ENCODE measurements at places on chromosomes 6 and 20.
A peak's percentile ranks its signal among the peaks of the same experiment; 100 is the strongest.

DNA sequence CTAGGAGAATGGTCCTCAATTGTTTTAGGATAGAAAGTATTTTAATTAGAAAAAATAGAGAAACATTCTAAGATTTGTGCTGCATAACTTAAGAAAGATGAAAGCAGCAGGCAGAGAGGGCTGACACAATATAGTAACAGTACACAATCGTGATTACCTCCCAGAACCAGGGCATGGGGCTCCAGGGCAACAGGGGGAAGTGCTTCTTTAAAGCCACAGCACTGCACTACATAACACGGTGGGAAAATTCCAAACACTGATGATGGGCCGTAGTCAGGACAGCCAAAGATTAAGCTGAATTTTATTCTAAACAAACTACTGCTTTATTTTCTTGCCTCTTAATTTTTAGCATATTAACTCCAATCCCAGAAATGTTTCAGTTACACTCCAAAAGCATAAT, 14.4 kb downstream of the EXOC2 start:
- DNase-seq: no peak

DNA sequence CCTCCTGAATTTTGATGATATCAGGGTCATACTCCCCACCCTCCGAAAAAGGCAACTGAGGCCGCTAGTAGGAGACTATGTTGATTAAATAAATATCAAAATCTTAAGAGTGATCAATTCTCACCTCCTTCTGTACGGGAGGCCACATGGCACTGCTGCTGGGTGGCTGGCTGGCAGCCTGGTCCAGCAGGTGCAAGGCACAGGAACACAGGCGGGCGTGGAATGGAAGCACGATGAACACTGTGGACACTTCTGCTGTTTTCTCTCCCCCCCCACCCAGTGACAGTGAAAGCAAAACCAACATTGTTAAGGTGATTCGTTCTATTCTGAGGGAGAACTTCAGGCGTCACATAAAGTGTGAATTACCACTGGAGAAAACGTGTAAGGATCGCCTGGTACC, 9.7 kb upstream of the CLDN20 start:
- no peak for DNase-seq

- DNase-seq: no peak
These were observed 33.9 kb upstream of the OVOL2 start for GRCh38 chr20:18091623-18092022.

DNA sequence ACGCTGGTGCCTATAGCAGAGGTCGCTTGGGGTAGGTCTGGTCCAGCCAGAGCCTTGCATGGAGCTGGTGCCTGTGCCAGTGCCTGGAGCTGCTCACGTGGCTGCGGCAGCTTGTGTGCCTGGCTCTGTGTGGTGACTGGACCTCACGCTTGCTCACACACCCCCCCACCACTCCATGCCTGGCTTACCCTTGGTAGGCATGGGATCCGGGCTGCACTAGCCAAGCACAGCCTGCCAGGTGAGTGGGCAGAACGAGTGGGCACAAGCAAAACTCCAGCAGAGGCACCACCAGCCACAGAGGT, 13.0 kb upstream of the DBNDD2 start:
- no peak for DNase-seq

DNA sequence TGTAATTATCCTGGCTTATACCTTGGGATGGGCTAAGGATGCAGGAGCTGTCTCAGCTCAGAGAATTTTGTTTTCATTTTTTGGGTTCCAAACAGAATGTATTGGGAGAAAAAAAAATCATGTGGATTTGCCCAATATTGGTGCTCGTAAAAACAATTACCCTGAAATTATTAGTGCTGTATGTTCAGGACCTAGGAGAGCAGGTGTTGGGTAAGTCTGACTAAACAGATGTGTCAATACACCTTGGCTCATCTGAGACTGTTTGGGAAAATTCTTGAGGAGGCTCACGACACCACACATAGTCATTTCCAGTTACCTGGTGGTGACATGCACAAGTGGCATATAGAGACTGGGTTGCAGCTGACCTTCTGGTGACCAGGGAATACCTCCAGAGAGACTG, 802.1 kb upstream of the FLRT3 start:
- no peak for DNase-seq

DNA sequence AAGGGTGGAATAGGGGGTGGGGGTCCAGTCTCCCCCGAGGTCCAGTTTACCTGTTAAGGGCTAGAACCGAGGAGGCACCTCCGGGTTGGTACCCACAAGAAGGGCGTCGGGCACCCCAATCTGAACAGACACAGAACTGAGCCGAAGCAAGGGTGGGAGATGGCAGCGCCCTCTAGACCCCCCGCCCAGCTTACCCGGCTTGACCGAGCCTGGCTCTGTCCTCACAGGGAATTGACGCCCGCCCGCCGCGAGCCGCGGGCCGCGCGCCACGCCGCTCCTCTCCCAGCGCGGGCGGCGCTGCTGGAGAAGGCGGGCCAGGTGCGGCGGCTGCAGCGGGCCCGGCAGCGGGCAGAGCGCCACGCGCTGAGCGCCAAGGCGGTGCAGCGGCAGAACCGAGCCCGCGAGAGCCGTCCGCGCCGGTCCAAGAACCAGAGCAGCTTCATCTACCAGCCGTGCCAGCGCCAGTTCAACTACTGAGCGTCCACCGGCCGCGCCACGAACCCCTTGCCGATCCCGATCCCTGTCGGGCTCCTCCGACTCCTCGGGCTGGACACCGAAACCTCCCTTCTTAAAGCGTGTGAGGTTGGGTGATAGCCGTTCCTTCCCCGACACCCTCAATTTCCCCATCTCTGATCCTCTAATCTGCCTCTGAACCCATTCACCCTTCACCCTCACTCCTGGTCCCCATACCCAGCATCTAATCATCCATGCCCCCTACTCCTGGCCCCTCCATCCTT, 5.9 kb downstream of the TP53INP2 start:
- DNase-seq: no peak

GRCh38 chr6:76742919-76743318, 670.5 kb upstream of the IMPG1 start:
- DNase-seq: no peak

DNA sequence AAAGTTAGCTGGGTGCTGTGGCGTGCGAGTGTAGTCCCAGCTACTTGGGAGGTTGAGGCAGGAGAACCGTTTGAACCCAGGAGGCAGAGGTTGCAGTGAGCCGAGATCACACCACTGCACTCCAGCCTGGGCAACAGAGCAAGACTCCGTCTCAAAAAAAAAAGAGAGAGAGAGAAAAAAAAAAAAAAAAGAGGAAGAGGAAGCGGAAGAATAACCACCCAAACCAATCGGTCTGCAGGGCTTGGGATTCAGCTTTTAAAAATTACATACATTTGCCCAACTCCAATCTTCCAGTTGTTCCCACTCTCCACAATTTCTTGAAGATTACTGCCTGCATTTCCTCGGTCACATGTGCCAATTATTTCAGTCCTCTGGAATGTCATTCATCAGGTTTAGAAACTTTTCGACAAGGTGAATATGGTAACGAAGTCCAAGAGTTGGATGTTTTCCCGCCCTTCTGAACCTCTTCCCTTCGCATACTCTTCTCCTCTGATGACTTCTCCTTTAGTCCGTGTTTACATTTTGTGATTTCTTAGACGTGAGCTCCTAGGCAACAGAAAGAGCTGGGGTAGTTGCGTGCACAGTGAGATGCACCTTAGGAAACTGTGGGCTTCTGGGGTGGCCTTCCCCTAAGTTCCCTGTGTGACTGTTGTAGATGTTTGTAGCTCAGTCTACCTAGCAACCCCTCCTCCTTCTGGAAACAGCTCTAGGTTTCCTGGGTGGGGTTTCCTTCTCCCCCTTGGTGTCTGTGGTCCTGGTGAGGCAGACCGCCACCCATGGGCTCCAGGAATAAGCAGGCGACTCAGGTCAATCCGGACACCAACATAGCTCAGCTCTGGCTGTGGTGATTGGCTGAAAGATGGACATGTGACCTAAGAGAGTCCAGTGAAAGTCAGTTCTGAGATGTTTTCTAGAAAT, 63.0 kb upstream of the NCOA3 start:
- no peak for DNase-seq

- no peak for DNase-seq
These were observed 32.1 kb downstream of the TGM3 start for GRCh38 chr20:2327620-2328555.

GRCh38 chr6:42022755-42023384, 27.5 kb upstream of the TAF8 start:
- no peak for DNase-seq

DNA sequence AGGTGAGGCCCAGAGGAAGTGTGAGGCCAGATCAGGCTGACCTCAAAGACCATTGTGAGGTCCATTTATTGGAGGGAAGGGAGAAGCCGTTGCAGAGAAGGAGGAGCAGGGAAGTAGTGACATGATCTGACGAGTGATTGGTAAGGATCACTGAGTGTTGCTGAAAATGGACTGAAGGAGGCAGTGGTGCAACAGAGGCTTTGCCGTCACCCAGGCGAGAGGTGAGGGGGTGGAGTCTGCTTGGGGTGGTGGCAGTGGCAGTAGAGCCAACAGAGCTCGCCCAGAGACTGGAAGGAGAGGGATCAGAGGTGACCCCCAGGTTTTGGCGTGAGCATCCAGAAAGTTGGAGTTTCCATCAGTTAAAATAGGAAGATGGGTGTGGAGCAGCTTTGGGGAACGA, 67.9 kb upstream of the CLDN20 start:
- DNase-seq: no peak

DNA sequence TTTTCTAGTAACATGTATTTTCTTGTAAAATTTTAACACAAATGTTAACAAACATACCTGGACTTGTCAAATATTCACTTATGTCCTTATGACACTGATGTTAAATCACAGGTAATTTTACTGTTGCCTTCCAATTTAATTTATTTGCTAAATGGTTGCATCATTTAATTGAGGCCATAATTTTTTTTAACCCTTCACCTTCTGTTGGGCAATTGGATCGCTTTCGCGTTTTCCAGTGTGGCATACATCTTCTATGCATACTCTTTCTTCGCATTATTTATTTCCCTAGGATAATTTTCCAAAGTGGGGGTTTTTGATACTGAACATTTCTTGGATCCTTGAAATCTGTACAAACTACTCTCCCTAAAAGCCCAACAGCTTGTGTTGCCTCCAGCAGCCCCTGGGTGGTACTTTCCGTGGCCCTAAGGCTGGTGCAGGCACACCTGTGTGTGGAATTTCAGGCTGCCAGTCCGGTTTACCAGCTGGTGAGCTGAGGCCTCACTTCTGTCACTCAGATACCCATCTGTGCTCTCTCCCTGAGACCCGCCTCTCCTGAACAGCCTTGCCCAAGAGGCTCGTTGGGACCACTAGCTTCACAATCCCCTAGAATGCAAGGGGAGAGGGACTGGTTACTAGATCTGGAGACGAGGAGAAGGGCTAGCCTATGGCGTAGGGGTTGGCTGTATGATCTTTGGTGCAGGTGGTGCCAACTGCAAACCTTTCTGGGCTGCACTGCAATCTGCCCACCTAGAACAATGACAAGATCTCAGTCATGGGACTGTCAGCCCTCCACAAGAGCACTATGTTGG, 11.2 kb upstream of the C20orf144 start:
- peak; percentile 50 for DNase-seq

DNA sequence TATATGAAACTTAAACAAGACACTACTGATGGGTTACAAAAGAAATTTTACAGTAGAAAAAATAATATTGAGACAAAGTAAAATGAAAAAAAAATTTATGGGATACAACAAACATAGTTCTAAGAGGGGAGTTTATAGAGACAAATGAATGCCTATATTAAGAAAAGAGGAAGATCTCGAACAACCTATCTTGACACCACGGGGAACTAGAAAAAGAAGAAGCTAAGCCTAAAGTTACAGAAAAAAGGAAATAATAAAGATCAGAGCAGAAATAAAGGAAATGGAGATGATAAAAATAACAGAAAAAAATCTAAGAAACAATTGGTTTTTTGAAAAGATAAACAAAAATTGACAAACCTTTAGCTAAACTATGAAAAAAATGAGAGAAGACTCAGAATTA, 9.1 kb upstream of the ECHDC1 start:
- no peak for DNase-seq

- no peak for DNase-seq
These were observed 4.3 kb downstream of the TJAP1 start for GRCh38 chr6:43481591-43482236.

- no peak for DNase-seq
These were observed 7.5 kb downstream of the FBXO5 start for GRCh38 chr6:152975204-152975915.

- no peak for DNase-seq
These were observed 137.9 kb upstream of the NEDD9 start for GRCh38 chr6:11370191-11371018.

GRCh38 chr6:56483929-56484328, 158.8 kb downstream of the DST start:
- no peak for DNase-seq

- no peak for DNase-seq
These were observed 969.7 kb downstream of the KIF16B start for GRCh38 chr20:15603506-15603905.

DNA sequence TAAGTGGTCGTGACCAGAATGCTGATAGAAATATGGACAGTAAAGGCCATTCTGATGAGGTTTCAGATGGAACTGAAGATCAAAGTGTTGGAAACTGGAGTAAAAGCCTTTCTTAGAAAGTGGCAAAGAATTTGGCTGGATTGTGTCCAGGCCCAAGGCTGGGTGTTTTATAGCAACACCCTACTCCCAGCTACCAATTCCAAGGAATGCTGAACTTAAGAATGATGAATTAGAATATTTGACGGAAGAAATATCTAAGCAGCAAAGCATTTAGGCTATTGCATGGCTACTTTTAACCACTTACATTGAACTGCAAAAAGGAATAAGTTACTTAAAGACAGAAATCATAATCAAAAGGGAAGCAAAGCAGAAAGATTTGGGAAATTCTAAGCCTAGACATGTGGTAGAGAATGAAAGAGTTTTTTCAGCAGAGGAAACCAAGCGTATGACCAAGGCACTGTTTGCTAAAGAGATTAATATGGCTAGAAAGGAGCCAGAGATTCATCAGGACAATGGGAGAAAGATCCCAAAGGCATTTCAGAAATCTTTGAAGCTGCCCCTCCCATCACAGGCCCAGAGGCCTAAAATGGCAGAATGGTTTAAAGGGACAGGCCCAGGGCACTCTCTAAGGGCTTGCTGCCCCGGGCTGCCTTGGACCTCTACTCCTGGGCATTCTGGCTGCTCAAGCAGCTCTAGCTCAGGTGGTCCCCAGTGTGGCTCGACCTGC, 25.8 kb downstream of the SDHAF4 start:
- no peak for DNase-seq

DNA sequence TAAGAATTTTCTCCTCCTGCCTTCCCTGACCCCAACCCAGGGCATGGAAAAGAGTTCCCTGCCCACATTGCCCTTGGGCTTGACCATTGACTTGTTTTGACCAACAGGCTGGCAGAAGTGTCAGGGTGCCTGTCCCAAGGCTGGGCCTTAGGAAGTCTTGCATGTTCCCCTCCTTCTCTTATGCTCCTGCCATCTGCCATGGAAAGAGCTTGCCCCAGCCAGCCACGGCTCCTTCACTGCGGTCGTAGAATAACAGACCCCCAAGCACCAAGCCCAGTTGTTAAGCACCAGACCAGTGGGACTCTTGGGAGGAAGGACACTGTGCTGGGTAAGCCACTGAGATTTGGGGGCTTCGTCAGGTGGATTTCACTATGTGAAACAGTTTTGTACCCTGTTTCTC, 53.6 kb downstream of the SNX5 start:
- no peak for DNase-seq

Data from stimulated activated effector memory CD8-positive, alpha-beta T cell treated with anti-CD3 and anti-CD28 coated beads, Interleukin-12 subunit alpha, Interleukin-12 subunit beta, amount 100 ng/mL, for 72 hours (primary cell).